ENCODE measurements at places on chromosomes 4 and X.

GRCh38 chr4:120052856-120053255 is 13.8 kb downstream of the MAD2L1 start:
- DNase-seq = no peak

- no peak for DNase-seq
Observed at GRCh38 chr4:22201256-22201655, 252.7 kb upstream of the KCNIP4 start.

- DNase-seq = no peak
Observed at GRCh38 chr4:89221167-89221867, 86.3 kb downstream of the GPRIN3 start.

DNA sequence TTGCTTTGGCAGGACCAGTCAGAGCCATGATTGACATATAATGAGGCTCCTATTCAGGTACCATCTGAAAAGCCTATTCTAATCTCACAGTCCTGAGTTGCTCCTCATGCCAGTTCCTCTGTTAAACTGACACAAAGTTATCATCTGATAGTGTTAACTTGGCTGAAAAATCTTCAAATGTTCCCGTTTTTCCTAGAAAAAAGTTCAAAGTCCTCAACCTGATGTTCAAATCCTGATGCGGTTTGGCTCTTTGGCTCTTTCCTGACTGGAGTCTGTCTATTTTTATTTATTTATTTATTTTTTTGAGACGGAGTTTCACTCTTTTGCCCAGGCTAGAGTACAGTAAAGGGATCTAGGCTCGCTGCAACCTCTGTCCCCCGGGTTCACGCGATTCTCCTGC is 244.2 kb downstream of the ANKRD50 start:
- no peak for DNase-seq

GRCh38 chr4:109406337-109406931 is 27.2 kb upstream of the SEC24B start:
- DNase-seq = peak; percentile 38

- no peak for DNase-seq
Observed at GRCh38 chr4:28490669-28491068, 1630.0 kb downstream of the STIM2 start.

- no peak for DNase-seq
Observed at GRCh38 chrX:47482065-47482511, 934 bp downstream of the ZNF41 start.

DNA sequence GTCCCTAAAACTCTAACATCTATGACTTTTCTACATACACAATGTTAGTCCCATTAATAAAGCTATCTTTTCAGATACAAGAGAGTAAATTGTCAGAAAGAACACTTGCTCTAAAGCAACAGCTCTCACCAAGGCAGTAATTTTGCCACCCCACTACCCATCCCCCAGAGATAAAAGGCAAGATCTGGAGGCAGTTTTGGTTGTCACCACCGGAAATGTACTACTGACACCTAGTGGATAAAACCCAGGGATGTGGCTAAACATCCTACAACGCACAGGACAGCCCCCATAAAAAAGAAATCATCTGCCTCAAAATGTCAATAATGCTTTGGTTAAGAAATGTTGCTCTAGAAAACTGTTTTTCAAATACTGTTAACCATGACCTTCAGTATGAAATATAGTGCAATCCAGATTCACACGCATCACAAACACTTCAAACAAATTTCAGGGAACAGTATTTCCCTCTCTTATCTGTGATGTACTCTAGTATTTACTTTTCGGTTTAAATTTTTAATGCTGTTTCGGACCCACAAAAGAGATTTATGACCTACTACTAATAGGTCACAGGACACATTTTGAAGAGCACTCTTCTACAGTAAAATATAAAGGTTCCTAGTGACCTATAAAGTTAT is 5.1 kb downstream of the FBXL5 start:
- DNase-seq = peak; percentile 39

Measured in urothelium cell line (cell line).